ENCODE measurements at places on chromosomes 16 and 17.

DNA sequence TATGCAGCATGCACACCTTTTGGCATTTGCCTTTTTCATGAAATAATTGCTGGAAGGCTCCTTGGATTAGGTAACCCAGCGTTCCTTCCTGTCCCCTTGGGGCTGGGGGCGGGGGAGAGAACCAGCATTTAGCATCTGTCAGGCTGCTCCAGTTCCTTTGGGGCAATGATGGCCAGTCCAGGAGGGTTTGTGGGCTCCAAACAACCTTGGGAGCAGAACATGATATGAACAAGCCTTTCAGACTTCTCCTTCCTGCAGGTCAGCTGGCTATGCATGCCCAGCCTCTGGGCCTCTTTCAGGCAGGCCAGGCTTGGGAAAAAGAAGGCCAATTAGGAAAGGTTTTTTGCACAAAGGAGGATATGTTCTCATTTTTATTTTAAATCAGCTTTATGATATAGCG lies 1.1 kb upstream of the SMTNL2 start:
- no peak for DNase-seq

- DNase-seq, result no peak
Measured at GRCh38 chr16:83059237-83059636, 432.5 kb downstream of the CDH13 start.

DNA sequence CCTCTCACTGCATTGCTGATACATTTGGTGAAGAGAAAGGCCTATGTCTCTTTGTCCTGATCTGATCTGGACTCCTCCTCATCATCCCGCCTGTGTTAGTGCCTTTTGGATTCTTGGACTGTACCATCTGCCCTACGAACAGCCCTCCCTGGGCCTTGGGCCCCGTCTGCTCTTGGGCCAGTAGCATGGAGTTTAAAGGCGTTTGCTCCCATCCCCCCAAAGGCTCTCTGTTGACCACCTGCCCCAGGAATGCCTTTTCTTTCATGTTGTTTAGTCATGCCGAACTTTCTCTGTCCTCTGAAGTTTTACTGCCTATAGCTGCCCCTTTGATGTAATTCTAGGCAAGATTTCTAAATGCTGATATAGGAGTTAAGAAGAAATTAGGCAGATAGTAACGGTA lies 30.9 kb upstream of the MEAK7 start:
- DNase-seq, result no peak

DNA sequence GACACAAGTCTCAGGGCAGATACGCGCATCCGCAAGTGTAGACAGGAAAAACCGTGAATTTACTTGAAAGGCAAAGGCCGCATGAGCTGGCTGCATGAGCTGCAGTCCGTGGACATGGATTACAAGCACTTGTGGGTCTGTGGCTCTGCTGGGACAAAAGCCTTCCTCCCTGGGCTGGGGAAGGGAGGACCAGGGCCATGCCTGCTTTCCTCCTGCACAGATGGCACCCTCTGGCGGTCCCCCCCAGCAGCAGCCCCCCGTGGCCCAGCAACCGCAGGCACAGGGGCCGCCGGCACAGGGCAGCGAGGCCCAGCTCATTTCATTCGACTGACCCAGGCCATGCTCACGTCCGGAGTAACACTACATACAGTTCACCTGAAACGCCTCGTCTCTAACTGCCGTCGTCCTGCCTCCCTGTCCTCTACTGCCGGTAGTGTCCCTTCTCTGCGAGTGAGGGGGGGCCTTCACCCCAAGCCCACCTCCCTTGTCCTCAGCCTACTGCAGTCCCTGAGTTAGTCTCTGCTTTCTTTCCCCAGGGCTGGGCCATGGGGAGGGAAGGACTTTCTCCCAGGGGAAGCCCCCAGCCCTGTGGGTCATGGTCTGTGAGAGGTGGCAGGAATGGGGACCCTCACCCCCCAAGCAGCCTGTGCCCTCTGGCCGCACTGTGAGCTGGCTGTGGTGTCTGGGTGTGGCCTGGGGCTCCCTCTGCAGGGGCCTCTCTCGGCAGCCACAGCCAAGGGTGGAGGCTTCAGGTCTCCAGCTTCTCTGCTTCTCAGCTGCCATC lies 1.7 kb upstream of the MRPL12 start:
- DNase-seq, result no peak

DNA sequence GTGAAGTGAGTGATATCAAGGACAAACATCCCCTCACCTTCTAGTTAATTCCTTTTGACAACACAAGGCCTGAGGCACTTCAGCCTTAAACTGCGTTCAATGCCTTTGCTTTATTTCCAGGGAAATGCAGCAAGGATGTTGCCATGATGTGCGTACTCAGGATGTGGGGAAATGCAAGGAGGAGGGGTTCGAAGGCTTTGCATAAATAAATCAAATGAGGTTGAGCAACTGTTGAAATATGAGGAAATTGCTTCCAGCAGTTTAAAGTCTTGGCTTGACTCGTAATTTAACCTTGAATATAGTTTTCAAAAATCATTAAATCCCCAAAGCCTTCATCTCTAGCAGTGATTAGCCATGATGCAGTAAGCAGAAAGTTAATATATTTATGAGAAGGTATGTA lies 81.8 kb upstream of the CCL2 start:
- DNase-seq, result no peak

- DNase-seq, result peak; percentile 47
Measured at GRCh38 chr17:76382803-76383545, 1.4 kb upstream of the SPHK1 start.

- DNase-seq, result no peak
Measured at GRCh38 chr17:79047291-79047920, 23.4 kb downstream of the C1QTNF1 start.

DNA sequence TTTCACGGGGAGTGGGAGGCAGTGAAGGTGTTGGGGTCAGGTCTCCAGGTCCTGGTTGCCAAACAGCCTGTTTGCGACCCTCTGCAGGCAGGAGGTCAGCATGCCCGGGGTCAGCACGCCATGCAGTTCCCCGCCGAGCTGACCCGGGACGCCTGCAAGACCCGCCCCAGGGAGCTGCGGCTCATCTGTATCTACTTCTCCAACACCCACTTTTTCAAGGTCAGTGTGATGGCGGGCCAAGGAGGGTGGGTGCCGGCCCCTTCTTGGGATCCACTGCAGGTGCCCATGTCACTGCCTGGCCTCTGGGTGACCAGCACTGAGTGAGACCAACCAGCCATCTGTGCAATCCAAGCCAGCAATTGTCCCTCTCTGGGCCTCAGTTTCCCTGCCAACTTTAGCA lies 21.3 kb downstream of the ADGRG5 start:
- no peak for DNase-seq

DNA sequence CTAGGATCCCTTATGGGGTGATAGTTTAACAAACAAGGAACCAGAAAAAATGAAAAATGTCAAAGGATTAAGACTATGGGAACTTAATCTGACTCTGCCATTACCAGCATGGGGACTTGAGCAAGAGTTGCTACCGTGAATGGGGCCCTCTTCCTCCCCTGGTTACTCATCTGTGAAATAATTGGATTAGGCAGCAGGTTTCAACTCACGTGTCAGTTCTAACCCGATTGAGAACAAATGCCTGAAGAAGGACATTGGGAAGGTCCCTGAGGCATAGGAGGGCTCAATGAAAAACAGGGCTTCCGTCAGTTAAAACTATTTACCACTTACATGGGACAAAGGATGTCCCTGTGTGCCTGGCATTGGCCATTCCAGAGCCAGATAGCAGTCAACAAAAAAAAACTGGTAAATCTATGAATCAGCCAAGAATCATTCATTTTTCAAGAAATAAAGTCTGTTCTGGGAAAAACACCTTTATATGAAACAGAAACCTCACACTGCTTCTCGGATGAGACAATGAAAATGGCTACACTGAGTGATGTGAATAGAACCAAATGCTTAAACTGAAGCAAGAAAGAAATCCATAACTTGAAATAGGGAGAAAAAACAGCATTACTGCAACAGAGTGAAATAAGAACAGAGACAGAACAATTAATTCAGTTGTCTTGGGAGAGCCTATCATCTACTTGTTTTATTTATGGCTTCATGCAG lies 104.3 kb downstream of the ADAMTS18 start:
- DNase-seq, result no peak

- DNase-seq, result no peak
Measured at GRCh38 chr17:3732210-3732621, 8.5 kb downstream of the HASPIN start.

- no peak for DNase-seq
Measured at GRCh38 chr17:834136-834535, 52.0 kb downstream of the MRM3 start.

DNA sequence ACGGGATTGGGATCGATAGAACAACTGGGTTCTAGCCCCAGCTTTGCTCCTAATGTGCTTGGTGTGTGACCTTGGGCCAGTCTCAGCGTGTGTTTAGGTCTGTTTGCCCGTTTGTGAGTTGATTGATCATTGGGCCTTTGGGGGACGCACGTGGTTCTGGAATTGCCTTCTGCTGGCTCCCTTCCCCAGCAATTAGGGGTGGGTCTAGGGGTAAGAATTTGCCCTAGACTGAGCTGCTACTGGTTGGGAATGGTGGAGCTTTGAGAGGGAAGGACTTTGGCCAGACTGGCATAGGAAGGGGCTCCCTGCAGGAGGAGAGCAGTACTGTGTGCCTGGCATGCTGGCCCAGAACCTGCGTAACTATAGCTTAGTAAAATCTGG lies 1.5 kb downstream of the SPNS2 start:
- no peak for DNase-seq

- no peak for DNase-seq
Measured at GRCh38 chr17:57927048-57927723, 28.0 kb downstream of the CUEDC1 start.

- DNase-seq, result no peak
Measured at GRCh38 chr17:78899361-78900260, 3.4 kb downstream of the CEP295NL start.

DNA sequence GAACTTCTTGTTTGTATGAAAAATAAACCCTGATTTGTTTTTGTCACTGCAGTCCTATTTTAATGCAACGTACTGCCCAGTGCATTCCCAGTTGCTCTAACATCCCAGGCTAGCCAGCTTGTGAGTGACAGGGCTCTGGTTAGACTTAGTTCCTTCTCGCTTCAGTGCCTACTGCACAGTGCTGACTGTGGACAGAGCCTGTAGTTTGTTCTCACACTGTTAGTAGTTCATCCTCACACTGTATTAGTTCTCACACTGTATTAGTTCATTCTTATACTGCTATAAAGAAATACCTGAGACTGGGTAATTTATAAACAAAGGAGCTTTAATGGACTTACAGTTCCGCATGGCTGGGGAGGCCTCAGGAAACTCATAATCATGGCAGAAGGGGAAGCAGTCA lies 116.6 kb upstream of the SALL1 start:
- no peak for DNase-seq

GRCh38 chr16:60727851-60728250 lies 1308.4 kb downstream of the CDH8 start:
- no peak for DNase-seq

- no peak for DNase-seq
Measured at GRCh38 chr17:65434251-65434650, 127.2 kb downstream of the AXIN2 start.

- no peak for DNase-seq
Measured at GRCh38 chr17:81258292-81258691, 19.2 kb downstream of the NDUFAF8 start.

DNA sequence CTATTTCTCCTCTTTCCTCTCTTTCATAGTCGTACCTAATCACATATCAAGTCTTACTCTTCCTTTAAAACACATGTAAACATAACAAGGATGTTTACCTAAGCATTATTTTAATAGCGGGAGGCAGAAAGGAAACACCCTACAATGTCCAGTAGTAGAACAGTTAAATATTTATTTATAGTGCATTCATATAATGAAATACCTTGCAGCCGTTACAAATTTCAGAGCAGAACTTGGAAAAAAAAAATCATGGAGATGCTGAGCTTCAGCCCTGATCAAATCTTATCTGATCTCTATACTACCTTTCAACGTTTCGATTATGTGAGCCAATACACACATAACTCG lies 39.6 kb downstream of the GRB2 start:
- DNase-seq, result no peak

- DNase-seq, result no peak
Measured at GRCh38 chr16:73319737-73320136, 271.8 kb upstream of the ZFHX3 start.

DNA sequence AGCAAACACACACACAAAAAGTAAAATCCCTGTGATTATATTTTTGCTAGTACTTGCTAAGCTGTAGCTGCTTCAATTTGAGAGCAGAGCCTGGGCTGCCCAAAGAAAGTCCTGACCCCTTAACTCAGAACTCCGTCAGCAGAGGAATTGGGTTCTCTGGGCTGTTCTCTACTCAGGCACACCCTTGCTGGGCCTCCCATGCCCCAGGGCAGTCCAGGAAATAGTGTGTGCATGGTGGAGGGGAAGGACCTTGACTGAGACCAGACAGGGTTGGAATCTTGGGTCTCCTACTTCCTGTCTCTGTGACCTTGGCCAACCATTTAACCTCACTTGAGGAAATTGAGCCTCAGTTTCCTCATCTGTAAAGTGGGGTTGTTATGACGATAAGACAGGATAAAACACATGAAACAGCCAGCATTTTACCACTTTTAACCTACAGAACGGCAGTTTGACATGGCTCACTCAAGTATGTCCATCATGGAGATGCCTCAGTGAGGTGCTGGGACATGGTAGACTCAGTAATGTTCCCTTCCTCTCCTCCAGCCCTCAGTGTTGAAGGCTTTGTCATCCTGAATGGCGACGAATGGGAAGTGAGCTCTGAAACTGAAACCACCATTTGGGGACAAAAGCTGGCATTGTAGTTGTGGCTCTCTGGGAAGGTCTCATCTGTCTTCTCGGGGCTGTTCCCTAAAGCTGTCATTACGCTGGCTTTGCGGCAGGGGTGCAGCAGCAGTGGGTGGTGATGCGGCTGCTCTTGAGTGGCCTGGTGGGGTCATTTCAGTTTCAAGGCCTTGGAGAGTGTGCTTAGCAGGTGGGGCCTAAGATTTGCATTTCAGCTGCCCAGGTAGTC lies 74.9 kb downstream of the CMIP start:
- DNase-seq, result no peak

- no peak for DNase-seq
Measured at GRCh38 chr17:65885541-65886312, 306.2 kb downstream of the CEP112 start.

GRCh38 chr16:82655072-82655714 lies 28.4 kb downstream of the CDH13 start:
- peak; percentile 25 for DNase-seq

DNA sequence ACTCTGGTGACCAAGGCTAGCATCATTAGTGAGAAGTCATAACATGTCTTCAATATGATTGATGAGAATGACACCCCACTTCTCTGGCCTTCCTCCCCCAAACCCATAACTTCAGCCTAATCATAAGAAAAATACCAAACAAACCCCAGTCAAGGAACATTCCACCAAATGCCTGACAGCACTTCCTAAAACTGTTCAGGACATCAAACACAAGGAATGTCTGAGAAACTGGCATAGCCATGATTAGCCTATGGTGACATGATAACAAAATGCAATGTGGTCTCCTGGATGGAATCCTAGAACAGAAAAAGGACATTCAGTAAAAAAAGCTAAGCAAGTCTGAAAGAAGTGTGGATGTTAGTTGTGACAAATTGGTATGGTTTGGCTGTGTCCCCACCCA lies 24.7 kb upstream of the TBX4 start:
- no peak for DNase-seq

All from stimulated activated CD8-positive, alpha-beta memory T cell treated with anti-CD3 and anti-CD28 coated beads, Interleukin-2, amount 100 ng/mL, for 48 hours (primary cell).